ENCODE measurements at places on chromosomes 4 and X.
A peak's percentile ranks its signal among the peaks of the same experiment; 100 is the strongest.

DNA sequence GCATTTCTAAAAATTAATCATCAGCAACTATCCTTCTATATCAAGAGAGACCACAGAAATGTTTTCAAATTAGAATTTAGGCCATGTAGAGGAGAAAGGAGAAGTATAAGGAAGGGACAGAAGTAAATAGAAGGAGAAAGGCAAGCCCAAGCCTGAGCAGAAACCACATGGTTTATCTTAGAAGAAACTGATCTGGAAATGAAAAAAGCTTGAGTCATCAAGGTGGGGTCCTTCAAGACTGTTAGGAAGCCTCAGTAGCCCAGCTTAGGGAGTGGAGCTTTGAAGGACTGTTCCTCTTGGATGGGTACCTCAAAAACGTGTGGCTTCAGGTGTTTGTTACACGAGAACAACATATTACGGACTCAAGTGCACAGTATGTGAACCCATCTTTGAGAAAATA is 4.5 kb downstream of the BMX start:
- DNase-seq = no peak

- peak; percentile 44 for DNase-seq
Measured at GRCh38 chr4:6250235-6250983, 19.2 kb upstream of the WFS1 start.

DNA sequence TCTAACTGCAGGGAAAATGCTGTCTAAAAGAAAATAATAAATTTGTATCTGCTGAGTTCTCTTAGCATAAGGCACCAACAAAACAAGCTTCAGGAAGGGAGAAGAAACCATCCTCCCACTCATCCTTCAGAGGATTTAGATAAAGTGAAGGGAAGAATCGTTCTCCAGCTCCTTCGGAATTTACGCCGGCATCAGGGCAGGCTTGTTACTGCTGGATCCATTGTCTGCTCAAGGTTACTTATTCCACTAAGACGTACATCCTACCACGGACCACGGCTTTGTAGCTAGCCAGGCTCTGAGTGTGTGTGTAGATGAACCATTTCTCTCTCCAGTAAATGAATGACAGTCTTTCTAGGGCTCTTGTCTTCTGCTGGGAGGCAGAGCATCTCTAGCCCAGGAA is 60.4 kb downstream of the HAND2 start:
- no peak for DNase-seq

- DNase-seq = no peak
Measured at GRCh38 chr4:28490669-28491068, 1630.0 kb downstream of the STIM2 start.

DNA sequence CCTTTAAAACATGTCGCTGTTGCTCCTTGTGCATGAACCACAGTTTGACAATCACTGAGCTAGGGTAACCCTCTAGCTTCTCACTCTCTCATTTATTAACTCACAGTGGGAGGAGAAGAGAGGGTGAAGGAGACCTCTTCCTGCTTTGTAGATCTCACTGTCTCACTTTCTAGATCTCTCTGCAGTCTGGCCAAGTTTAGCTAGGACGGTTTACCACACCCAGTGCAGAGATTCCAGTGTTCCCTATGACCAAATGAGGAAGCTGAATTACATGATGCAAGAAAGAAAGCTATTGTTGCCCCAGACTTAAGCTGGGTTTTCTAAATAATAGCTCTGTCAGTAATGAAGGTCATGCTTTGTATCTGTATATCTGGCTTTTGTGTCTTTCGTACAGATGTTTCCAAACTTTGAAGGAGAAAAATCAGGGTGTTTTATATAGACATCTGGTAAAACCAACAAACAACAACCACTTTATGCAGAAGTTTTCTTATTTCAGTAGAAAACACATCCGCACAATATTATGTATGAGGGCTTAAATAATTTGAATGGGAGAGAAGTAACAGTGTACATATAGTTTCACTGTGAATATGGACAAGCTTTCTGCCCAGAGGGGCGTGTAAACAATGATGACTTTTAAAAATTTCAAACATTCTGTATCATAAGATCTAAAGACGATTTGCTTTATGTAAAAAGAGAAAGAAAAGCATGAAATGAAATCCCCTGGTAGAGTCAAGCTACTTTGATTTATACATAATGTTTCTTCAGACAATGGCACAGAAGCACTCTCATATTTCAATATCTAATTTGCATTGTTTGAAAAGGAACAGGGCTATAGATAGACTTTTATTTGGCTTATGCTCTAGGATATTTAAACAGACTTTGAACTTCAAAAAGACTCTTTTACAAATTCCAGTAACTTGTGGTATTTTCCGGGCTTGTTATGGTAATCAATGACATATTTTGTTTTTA is 582.3 kb downstream of the FSTL5 start:
- DNase-seq = no peak

- no peak for DNase-seq
Measured at GRCh38 chr4:105632599-105632998, 75.9 kb downstream of the INTS12 start.

GRCh38 chr4:10118048-10119004 is 1.7 kb upstream of the WDR1 start:
- DNase-seq = no peak

DNA sequence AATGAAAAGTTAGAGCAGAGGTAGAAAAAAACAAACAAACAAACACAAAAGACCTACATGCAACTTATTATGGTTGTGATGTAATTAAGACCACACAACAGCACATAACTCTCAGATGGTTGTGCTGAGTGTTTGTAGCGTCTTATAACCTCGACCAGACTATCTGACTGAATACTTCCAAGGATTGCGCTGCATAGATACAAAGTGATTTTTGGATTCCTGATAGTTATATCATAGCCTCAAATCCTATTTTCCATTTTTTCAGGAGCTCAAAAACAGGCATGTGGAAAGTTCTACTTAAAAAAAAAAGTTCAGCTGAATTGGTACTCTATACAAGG is 236.1 kb downstream of the SPRY1 start:
- DNase-seq = no peak

GRCh38 chr4:8549352-8549931 is 30.8 kb upstream of the GPR78 start:
- no peak for DNase-seq

GRCh38 chrX:49277535-49277830 is 7.9 kb downstream of the PPP1R3F start:
- no peak for DNase-seq

- DNase-seq = no peak
Measured at GRCh38 chr4:19657856-19658255, 593.8 kb upstream of the SLIT2 start.

GRCh38 chr4:94852616-94853015 is 94.9 kb downstream of the BMPR1B start:
- DNase-seq = no peak

- DNase-seq = peak; percentile 15
Measured at GRCh38 chrX:40922307-40922706, 162.9 kb upstream of the USP9X start.

DNA sequence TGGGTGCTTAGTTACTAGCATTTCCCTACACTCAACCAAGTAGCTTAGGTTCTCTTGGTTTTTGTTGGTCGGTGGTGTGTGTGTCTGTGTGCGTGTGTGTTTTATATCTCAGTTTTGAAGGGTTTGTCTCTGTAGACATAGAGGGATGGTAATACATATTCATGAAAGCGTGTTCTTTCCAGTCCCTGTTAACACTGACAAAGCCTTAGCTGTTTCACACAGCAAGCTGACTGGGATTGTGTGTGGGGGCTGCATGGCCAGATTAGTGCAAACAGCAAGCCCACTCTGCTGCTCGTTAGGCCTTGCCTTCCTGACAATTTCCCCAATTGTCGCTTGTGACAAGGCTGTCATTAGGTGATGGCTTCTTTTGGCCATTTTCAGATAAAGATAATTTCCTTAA is 43.9 kb downstream of the ALPK1 start:
- no peak for DNase-seq

DNA sequence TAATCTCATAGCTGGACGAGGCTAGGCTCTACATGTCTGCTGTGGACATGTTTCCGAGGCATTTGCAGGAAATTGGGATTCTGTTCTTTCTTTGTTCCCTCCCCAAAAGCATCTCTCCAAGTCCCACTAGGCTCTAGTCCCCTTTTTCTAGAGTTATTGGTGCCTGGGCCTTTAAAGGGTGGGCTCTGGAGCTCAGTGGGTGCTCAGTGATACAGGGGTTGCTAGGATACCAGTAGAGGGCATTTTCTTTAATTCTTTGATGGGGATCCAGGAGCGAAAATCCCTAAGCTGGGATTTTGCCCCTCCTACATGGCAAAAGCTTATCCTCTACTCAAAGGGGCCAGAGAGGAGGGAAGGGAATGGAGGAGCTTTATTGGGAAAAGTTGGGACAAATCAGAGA is 34.2 kb downstream of the ARHGEF9 start:
- no peak for DNase-seq

DNA sequence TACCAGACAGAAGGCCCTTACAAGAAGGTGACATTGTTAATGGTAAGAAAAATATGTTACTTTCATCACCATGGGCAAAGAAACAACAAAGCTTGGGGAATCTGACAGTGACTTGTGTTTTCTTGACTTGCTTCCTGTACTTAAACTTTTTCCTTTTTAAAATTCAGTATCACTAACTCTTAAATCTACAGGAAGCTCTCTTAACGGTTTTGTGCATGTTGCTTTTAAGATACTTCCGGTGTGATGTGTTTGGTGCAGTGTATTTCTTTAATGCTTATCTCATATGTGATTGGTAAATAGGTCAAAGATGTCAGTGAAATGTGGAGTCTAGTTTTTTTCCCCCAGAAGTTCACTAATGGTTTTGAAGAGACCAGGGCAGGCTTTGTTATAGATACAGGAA is 45.2 kb downstream of the ADH5 start:
- DNase-seq = no peak

GRCh38 chr4:152100379-152101201 is 339.8 kb upstream of the GATB start:
- DNase-seq = no peak

- no peak for DNase-seq
Measured at GRCh38 chr4:153618833-153619232, 65.2 kb upstream of the TLR2 start.

DNA sequence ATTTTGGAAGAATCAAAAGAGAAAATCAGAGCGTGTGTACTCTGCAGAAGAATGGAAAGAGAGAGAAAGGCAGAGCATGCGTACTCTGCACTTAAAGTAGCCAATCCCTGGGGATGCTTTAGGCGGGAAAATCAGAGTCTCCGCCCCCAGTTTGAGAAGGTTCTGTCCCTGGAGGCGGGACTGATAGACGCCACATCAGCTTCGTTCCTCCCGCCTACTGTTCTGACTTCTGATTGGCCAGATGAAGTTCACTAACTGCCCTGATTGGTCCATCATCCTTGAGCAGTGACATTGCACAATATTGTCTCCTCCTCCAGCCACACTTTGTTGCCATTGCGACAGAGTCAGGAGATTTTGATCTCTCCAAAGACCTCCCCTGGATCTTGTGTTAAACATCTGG is 23.8 kb downstream of the SSX1 start:
- no peak for DNase-seq

- no peak for DNase-seq
Measured at GRCh38 chr4:55393461-55394320, 2.1 kb upstream of the TMEM165 start.

- DNase-seq = no peak
Measured at GRCh38 chr4:120418146-120418545, 351.5 kb upstream of the MAD2L1 start.

DNA sequence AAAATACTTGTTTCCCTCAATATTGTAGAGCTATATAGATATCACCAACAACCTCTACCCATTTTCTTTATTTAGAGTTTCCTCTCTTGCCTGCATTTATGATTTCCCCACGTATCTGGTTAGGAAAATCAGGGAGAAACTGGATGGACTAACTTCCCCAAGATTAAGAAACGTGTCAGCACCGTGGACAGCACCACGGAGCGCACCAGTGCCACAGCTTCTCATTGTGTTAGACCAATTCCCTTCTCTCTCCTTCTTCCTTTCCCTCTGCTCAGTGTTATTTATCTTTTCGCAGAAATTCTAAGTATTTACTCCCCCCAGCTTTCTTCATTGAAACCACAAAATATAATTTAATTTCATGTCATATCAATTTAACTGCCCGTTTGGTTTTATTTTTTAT is 568.6 kb upstream of the BOD1L1 start:
- peak; percentile 59 for DNase-seq

GRCh38 chr4:132328761-132329160 is 820.3 kb upstream of the PCDH10 start:
- no peak for DNase-seq

DNA sequence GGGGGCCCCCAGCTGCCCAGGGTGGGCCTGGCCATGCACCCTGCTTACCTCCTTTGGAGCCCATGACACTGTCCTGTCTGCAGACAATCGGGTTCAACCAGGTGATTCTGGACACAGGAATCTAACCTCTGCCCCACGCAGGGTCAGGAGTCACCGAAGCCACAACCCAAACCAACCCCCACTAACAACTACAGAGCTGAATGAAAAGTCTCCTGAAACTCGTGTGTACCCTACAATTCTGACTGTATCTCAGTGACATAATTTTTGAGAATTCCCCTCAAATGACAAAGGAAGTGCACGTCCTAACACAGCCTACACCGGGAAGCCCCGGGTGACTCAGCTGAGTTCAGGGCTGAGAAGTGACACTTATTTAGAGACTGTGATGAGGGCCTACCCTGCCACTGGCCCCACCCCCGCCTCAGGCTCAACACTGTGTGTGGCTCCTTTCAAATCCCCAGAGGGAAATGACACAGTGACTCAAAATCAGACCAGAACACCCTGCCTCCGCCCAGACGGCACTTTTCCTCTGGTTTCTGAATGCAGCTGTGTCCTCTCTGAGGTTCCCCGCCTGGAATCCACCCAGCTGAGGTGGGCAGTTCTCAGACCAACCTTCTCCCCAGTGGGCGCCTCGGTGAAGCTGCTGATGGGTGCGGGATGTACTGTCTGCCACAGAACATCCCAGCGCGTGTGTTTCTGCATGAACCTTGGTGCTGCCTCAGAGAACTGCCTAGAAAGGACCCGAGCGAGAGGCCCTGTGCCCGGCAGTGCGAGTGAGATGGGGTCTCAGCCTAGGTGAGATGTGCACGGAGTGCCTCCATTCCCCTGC is 9.9 kb downstream of the TNIP2 start:
- DNase-seq = no peak

DNA sequence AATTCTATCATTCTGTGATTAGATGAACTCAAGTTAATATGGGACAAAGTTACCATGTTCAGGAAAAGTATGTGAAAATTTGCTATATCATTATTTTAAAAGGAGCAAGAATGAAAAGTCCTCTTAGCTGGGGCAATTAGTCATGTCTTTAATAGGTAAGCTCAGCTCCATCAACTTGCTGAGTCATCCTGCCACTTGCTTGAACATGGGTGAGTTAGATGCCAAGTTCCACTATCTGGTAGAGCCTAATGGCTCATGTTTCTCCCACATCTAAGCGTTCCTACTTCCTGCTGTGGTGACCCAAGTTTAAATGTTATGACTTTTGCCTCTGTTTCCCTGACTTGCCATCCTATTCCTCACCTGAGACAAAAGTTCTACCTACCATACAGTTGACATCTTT is 276.8 kb downstream of the ZNF674 start:
- peak; percentile 20 for DNase-seq
